ENCODE measurements at places on chromosomes 5 and 9. TPM values are rescaled to one million over a fixed set of nuclear protein-coding genes. Genes with fewer than 3 reads are reported as not detected.

The ANKRD18A gene
- polyA plus RNA-seq: 3.9 TPM

The CCDC127 gene
- 19.2 TPM for polyA plus RNA-seq

The DMAC1 gene
- polyA plus RNA-seq: 75.2 TPM

The PTGS1 gene
- polyA plus RNA-seq: 5.3 TPM

The ZNF366 gene
- 3.4 TPM for polyA plus RNA-seq

The RNF208 gene
- 13.2 TPM for polyA plus RNA-seq

The DEPDC1B gene
- 29.5 TPM for polyA plus RNA-seq

- DNase-seq: no peak
These were observed 236.2 kb downstream of the SYK start for GRCh38 chr9:91037511-91038482.

DNA sequence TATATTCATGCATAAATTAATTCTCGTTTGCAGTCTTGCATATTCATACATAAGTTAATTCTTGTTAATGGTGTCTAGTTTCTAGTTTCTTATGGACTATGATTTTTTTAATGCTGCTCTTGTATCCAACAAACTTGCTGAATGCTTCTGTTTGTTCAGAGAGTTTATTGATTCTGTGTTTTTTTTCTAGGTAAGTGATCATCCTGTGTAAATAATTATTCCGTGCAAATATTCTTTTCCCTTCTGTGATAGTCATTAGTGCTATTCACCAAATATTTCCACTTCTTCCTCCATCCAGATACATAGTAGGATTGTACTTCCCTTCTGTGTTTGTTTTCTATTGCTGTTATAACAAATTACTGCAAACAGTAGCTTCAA is 35.8 kb upstream of the SHISAL2B start:
- DNase-seq: no peak

DNA sequence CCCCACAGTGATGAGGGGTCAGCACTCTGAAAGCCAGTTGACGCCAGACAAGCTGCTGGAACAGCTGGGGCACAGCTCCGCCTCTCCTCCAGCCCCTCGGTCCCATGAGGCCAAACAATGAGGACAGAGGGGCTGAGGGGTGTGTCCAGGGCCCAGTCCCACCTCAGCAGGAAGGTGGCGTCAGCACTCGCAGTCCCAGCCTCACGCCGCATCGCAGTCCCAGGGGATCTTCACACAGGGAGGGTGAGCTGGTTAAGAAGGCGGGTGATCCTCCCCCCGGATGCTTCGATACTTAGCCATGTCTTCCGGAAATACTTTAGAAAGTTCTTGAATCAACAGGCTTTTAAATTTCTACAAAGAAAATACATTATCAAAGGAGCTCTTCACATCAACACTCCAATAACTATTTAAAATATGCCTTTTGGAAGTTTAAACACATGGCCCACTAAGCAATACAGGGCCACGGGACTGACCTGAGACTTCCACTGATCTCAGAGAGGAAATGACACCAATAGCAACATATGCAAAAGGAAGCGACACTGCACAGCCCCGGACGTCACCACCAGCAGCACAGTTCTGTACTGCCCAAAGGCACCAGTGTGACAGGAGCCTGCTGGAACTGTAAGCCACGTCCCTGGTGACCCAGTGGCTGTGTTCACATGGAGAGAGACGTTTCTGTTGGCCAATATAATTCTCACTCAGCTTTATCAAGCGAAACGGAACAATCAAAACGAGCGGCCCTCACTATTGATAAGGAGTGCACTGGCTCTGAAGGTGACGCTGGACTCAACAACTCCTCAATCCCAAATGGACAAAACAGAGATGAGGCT is 5.9 kb downstream of the MED10 start:
- no peak for DNase-seq

GRCh38 chr9:120742951-120743416 is 28.7 kb upstream of the MEGF9 start:
- DNase-seq: no peak

DNA sequence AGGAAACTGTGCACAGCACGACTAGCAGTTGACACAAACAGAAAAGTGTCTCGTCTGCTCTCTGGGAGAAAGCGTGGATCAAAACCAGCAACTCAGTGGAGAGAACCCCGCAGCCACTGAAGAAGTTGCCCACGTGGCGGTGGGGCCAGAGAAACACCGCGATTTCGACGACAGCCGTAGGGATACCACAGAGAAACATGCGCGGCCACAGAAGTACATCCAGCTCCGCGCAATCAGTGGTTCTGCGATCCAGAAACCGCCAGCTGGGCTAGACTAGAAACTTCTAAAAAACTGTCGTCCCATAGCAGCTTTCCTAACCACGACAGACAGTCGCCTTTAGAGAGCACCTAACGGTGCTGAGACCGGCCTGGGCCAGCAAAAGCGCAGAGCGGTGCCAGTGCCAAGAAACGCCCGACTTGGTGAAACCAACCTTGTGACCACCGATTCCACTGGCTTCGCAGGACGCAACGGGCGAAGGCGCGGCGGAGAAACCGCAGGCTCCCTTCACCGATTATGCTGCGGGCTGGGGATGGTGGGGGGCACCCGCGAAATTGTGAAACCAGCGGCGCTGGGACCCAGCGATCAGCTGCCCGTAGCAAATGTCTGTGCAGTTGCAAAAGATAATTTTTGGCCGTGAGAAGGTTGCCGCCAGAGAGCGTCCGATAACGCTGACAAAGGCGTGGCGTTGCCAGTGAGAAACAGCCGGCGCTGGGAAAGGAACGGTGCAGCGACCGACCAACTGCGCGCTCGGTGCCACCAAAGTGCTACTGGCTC is 2.7 kb upstream of the ANXA2R start:
- DNase-seq: no peak

- DNase-seq: no peak
These were observed 96.0 kb upstream of the ITGA2 start for GRCh38 chr5:52893105-52893504.

- DNase-seq: no peak
These were observed 58.9 kb downstream of the DOCK2 start for GRCh38 chr5:169695919-169696490.

GRCh38 chr9:124370896-124371582 is 44.2 kb downstream of the PSMB7 start:
- DNase-seq: no peak

GRCh38 chr5:181035991-181036815 is 3.9 kb upstream of the BTNL9 start:
- no peak for DNase-seq

- DNase-seq: no peak
These were observed 192.9 kb downstream of the CRB2 start for GRCh38 chr9:123548741-123549545.

- no peak for DNase-seq
These were observed 211.9 kb upstream of the TRIM32 start for GRCh38 chr9:116475201-116475600.

DNA sequence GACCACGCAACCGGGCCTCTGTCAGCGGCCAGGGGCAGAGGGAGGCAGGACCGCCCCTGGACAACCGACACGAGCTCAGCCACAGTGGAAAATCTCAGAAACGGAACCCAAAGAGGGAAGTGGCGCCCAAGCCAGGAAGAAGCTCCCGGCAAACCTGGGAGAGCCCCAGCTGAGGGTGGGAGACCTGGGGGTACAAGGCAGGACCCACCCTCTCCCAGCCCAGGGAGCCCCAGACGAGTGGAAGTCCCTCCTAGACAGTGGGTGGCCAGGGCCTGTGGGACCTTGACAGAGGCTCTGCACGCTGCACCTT is 3.0 kb downstream of the SLC12A7 start:
- no peak for DNase-seq

DNA sequence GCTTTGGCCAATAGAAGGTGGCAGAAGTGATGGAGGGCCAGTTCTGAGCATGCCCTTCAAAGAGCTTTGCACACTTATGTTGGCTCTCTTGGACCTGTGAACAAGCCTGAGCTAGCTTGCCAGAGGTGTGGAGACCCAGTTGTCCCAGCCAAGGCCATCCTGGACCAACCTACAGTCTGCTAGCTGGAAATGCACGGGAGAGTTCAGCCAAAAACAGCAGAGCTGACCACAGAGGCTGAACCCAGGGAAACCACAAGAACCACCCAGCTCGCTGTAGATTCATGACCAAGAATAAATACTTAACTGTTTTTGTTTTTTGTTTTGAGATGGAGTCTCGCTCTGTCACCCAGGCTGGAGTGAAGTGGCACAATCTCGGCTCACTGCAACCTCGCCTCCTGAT is 65.4 kb upstream of the HAND1 start:
- DNase-seq: no peak

DNA sequence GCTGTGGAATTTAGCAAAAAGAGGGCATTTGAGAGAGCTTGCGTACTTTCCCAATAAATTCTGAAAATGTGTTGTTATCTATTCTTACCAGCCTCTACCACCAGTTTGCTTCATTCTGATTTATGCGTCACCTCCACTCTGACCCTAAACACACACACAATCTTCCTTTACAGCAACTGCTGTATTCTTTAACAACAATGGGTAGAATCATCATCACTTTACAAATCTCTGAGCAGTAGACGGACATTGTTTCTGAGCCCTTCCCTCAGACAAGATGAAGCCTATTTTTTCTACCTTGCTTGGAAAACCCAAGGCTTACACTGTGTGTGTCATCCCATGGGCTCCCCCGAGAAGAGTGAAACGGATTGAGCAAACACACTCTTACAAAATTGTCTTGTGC is 83.1 kb upstream of the RASA1 start:
- DNase-seq: no peak

DNA sequence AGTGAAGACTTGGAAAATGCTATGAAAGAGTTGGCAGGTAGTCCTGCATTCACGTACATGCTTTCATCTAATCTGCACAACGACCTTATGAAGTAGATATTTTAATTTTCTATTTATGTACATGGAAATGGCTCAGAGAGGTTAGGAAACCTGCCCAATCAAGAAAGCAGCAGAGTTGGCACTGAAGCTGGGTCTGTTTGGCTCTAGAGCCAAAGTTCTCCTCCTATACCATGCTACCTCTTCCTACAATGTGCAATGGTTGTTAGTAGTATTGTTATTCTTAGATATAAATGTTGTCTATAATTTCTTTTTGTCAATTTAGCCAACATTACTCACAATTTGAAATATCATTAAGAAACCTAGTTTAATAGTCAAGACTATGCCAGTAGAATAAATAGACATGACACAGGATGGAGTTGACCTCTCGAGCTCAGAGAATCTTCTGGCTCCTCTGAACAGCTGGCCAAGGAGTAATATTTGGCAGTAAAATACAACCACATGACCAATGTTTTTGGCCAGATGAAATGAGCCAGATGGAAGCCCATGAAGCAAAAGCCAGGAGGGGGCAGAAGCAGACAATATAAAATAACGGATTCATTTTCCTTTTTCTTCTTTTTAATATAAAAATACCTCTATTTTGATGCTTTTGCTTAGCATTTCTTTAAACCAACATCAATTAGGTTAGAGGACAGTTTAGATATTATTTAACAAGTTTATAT is 542.3 kb downstream of the PDE4D start:
- DNase-seq: no peak

DNA sequence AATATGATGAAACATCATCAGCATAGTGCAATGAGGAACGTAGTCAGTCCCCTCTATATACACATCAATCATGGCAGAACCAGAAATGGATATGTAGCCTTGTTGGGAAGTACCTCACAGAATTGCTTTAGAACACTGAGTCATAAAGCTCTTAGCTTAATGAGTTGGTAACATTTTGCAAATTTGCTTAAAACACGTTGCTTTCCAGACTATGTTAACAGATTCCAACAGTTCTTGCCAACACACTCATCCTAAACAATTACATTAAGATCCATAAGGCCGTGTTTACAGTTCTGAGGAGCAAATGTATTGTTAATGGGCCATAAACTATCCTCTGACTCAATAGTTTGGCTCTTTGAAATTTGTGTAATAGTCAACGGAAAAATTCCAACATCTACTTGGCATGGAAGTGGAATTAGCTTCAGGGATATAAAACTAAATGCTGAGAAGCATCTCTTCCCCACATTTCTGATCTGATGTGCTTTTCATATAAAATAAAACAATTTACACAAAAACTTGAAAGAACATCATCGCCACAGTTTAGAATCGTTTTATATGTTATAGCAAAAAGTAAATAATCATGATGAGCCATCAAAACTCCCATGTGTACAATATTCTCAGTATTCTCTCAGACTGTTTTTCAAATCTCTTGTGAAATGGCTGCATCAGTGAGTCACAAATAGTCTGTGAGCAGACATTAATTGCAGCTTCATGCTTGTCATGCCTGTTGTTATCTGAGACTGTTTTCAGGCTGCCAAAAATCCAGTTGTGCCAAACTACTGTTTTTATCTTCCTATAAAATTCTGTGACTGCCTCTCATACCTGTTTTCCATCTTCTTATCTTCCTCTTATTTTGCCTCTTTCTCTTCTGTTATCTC is 291.9 kb downstream of the COX7C start:
- no peak for DNase-seq

DNA sequence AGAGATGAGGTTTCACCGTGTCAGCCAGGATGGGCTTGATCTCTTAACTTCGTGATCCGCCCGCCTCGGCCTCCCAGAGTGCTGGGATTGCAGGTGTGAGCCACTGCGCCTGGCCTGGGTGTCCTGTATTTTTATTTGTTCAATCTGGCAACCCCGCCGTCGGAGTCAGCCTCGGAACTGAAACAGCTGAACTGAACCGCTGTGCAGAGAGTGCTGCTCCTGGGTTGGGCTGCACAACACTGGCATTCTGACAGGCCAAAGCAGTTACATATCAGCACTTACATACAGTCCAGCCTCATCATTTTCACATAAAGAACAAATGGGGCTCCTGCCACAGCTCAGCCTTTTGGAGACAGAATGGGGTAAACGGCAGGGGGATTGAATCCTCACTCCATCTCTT is 185.6 kb downstream of the C9orf50 start:
- no peak for DNase-seq

DNA sequence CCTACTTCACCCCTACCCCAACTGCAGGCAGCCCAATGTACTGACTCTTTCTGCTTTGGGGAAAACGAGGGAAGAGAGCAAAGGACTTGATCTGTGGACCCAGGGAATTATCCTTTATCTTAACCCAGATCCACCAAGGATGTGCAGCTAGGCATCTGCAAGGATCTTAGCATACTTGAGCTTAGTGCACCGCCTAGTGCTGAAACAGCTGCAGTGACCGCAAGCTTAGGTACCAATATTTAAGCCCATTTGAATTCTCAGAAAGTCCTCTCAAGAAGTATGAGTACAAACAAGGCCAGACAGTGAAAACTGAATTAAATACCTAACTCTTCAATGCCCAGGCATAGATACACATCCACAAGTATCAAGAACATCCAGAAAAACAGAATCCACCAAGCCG is 576.7 kb upstream of the ADAMTS16 start:
- DNase-seq: no peak

DNA sequence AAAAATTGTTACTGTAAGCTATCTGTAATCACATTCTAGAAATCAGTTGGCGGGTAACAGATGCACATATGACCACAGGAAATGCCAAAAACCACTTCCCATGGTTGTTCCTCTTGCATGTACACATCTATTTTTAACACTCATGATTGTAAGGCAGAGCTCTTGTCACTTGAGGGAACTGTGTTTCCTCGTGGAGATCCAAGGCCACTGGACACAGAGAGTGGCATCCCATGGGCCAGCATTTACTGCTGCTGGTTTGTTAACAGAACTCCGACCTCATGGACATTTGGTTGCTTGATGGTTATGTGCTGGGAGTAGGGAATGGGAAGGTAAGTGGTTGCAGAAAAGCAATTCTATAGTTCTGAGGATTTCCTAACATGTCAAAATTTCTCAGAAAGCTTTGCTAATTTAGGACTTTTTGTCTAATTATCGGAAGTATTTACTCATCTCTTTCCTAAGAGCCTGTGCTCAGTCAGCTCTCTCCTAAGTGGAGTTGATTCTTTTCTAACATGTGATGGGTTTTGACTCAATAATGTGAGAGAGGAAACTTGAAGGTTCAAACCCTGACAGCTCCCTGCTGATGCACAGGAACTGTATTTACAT is 202.0 kb upstream of the NR3C1 start:
- DNase-seq: no peak

Measured in renal pelvis (tissue), 12 donors.